Eye (tissue), 1 donor: ENCODE measurements at places on chromosomes 3 and 15.

DNA sequence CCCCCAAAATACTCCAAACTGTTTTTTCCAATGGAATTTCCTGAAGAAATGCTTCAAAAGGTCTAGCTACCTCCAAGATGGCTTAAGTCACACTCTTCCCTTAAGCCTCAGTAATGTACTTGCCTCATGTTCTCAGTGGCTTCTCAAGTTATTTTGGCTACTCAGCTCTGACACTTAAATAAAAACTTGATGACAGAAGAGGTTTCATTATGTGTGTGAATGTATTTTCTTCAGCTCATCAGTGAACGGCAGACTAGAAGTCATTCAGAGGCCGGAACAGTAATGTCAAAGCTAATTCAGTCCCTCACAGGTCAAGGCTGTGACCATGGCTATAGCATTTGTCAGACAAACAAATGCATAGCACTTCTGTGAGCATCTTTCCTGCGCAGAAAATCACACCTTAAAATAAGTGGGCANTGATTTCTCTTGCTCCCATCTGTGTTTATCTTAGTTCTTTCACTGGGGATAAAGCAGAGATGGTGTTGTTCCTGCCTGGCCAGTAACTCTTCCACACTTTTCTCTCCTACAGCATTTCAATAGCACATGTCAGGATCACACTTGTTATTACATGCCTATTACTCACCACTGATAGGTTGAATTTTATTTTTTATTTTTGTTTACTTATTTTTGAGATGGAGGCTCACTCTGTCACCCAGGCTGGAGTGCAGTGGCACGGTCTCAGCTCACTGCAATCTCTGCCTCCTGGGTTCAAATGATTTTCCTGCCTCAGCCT, 68.5 kb upstream of the PLCL2 start:
- no peak for DNase-seq

- no peak for DNase-seq
These were observed 43.9 kb downstream of the TLE3 start for GRCh38 chr15:70053716-70054229.

GRCh38 chr3:106825962-106826605, 551.2 kb upstream of the CCDC54 start:
- peak; percentile 46 for DNase-seq

- DNase-seq: no peak
These were observed 1059.2 kb downstream of the ZPLD1 start for GRCh38 chr3:103494011-103494410.

DNA sequence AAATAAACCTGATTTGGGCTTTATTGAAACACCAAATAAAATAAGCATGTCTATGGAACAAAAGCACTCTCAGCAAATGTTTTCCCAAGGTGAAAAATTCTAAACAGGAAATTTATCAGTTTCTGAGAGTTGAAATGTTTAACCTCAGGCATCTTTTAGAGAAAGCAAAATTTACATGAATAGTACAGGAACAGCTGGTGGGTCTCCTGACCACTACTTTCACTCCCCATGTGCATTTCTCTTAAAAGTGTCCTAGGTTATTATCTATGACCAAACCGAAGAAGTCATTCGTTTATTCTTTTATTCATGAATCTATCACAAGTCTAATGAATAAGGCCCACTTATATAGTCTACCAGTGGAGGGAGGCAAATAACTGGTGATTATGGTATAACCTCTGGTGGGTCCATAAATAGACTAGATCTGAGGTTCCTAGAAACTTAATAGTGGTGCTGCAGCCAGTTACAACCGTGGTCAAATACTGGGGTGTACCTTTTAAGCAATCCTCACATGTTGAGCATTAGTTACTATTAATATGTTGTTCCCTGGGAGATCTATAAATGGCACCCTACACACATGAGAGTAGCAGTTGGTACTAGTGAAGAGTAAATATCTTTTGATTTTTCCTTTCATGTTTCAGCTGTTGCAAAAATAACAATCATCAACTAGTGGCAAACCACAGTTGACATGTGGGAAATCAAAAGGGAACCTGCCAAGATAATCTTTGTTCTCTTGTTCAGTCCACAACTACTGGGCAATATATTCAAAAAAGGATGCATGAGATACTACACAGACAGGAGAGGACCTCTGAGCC, 169.3 kb upstream of the STAC start:
- no peak for DNase-seq

GRCh38 chr15:49055630-49056029, 9.4 kb upstream of the SECISBP2L start:
- DNase-seq: no peak

DNA sequence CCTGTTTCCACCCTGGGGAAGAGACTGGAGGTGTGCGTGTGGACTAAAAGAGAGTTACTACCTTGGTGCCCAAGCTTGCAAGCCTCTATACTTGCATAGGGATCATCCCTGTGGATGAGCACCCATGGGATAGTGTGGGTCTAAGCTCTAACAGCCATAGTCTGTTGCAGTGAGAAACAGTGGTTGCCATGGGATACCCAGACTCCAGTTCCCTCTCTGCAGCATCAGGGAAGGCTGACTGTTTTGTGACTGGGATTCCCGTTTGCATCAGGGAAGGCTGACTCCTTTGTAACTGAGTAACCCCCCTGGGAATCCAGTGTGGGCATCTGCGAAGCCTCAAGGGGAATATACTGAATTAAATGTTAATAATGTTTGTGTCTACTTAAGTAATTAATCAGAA, 196.1 kb downstream of the ZNF621 start:
- DNase-seq: peak; percentile 35

GRCh38 chr15:33756961-33757360, 211.3 kb upstream of the CHRM5 start:
- DNase-seq: no peak

DNA sequence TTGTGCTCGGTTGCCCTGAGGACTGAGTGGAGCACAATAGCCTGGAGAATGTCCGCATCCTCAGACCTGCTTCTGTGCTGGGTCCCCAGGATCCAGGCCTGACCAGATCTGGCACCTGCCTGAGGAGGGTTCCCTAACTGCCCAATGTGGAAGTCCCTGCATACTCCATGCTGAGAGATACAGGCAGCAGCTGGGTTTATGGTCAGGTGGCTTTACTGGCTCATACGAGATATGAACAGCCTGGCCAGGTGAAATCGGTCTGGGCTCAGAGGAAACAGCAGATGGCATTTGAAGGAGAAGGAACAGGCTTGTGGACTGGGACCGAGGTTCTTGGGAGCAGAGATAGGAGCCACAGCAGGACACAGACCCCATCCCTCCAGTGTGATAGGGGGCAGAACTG, 18.2 kb upstream of the KIF23 start:
- no peak for DNase-seq

- no peak for DNase-seq
These were observed 77.4 kb downstream of the CHCHD6 start for GRCh38 chr3:126781406-126781805.

DNA sequence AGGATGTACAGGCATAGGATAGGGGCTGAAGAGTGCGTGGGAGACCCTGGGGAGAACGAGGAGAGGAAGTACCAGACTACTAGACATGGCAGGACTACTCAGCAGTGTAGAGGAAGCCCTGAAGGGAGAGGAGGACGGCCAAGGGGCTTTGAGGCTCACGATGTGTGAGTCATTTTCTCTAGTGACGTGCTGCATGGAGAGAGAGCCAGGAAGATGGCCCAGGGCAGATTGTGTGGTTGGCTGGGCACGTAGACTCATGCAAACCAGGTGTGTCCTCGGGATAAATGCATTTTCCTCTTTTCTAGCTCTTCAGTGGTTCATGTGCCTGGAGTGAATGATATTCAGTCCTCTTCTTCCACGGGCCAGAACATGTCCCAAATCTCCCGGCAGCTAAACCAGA, 115.0 kb upstream of the ABHD17C start:
- peak; percentile 34 for DNase-seq

GRCh38 chr15:67843571-67844387, 3.9 kb upstream of the RNU6-1 start:
- peak; percentile 79 for DNase-seq

DNA sequence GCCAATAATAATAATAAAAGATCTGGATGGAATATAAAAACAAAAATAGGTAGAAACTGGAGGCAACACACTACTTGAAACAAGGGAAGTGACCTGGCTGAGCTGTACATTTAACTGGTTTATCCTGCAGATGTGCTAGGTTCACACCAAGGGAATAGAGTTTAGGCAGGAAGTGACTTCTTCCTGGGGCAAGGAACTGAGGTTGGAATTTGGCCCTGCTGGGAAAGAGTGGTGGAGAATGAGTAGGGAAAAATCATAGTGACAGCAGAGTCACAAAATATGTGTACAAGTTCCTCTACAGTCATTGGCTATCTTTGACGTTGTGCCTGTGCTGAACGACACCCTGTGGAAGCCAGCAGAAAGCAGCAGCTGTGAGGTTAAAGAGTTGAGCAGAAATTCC, 44.1 kb downstream of the ARHGAP11B start:
- DNase-seq: no peak

DNA sequence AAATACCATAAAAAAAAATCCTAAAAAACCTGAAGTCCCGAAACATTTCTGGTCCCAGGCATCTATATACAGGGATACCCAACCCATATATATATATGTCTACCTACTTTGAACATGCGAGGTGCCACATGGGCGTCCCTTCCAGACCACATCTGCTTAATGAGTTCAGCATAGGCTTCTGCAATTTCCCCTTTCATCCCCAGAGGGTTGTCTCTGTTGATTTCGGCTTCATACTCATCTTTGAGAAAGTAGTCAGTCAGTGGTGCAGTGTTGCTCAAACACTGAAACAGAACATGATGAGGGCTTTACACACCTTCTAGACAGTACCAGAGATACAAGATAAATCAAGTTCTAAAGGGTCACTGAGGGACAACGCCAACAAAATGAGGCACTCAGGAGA, 28.6 kb upstream of the C3orf62 start:
- no peak for DNase-seq

DNA sequence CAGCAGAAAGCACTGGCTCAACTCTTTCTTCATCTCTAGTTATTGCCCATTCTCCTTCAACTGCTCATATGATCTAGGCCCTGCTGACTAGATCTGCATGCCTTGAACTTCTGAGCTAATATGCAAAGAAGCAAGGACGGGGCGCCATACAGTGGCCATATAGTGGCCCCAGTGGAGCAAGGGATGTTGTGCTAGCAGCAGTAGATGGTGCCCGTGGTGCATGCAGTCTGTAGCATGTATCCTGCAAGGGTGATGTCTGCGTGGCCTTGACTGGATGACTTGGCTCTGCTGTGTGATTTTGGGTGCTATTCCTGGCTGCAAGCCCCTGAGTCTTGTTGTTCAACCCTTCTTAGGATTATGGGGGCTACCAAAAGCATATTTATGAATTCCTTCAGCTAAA, 12.2 kb upstream of the NMD3 start:
- no peak for DNase-seq

DNA sequence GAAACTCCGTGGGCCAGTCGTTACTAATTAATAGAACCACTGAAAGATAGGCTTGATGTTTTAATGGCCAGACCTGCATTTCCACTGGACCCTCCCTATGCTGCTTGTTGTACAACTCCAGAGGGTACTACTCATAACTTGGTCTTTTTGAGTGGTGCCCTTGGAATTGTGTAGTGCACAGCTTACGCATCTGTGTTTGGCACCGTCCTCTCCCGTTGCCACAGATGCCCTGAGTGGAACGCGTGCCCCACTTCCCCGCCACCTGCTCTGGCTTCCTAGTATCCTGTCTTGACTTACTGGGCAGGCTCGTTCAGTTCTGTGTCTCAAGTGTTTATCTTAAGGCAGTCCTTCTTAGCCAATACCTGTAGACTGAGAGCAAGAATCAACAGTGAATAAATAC, 78.7 kb downstream of the USP13 start:
- DNase-seq: no peak

- DNase-seq: no peak
These were observed 106.5 kb upstream of the SLC4A7 start for GRCh38 chr3:27590437-27591298.

DNA sequence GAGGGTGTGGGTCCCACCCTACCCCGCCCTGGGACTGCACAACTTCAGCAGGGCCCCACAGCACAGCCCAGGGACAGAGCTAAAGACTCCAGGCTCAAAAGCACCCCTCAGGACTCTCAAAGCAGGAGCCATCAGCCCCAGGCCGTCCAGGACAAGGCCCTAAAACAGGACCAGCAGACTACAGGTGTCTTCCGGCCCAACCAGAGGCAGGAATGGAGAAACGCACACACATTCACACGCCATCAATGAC, 26.1 kb downstream of the ATRIP start:
- no peak for DNase-seq

DNA sequence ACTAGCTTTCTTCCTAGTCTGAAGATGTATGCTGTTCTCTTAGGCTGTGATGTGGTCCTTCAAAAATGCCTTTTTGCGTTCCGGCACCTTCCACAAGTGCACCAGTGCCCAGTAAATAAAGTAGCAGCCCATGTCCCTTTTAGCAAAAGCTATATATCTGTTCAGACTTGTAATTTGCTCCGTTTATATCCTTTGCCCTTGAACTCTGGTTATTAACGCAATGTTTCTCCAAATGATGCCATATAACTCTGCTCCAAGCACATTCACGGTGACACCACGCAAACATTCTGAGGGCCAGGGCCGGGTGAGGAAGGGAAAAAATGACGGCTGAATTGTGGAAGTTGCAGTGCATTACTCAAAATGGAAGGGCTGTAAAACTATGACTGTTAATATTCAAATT, 1001.1 kb upstream of the NR2F2 start:
- no peak for DNase-seq

DNA sequence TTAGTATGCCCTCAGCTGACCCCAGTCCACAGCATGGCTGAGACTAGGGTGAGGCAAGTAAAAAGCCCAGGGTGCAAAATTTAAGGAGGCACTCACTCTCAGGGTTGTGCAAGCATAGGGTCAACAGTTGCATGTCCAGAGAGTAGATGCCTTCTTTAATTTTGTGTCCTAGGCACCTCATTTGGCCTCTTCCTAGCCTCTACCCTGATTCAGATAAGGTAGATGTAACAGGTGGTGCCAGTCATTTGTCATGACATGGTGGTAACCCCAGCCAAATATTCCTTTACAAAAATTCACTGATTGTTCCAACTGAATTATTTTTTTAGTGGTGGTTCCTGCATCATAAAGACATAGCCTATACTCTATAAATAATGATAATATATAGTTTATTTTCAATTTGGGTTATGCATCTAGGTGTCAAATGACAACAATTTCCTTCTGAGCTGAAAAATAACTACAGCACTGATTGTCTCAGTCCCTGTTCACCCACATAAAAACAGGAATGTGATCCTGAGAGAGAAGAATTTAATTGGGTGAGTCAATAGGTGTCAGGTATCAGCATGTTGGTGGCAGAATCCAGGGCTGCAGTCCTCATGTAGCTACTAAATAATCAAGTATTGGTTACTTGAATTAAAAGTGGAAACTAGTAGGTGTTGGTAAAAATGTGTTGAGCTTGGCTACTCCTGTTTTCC, 44.2 kb upstream of the TIPARP start:
- no peak for DNase-seq

- DNase-seq: no peak
These were observed 429.4 kb downstream of the NTRK3 start for GRCh38 chr15:87827131-87827530.

DNA sequence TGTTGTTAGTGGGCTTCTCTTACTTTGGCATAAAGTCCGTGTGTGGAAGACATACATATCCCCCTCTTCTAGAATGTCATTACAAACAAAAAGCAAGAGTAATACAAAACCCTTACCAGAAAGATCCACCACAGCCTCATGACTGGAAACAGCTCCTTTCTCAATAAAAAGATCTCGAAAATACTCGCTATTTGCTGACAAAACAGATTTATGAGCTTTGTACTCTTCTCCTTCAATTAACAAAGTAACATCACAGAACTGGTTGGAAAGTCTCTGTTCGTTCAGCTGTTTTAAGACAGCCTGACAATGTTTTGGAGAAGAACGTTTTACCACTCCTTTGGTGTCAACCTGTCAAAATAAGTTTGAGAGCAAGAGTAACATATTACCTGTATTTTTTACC, 5.9 kb downstream of the ZBTB11 start:
- DNase-seq: no peak
